Cardiac muscle cell (in vitro differentiated cells and primary cell): ENCODE measurements at places on chromosomes 2 and 18. TPM values are rescaled to one million over a fixed set of nuclear protein-coding genes. Genes with fewer than 3 reads are reported as not detected.

The TPRKB gene
- 12.9 and 28.9 TPM in 2 replicates for total RNA-seq

The FECH gene
- total RNA-seq = 91.2 and 94.5 TPM in 2 replicates

GRCh38 chr2:218679119-218679518, 7.2 kb downstream of the STK36 start:
- no peaks in the 10 kb centered on the region for H3K4me1 ChIP-seq
- H3K36me3 ChIP-seq = peaks cover 20% of the 10 kb centered on the region
- DNase-seq = no peak
- no peak overlapping the region for H3K27ac ChIP-seq
- H3K4me3 ChIP-seq = no peak overlapping the region
- H3K27me3 ChIP-seq = no peaks in the 10 kb centered on the region

The TANC1 gene
- total RNA-seq = 21.8 and 34.8 TPM in 2 replicates

GRCh38 chr18:11259469-11260150, 110.2 kb upstream of the PIEZO2 start:
- DNase-seq = no peak
- H3K36me3 ChIP-seq = no peaks in the 10 kb centered on the region
- H3K27ac ChIP-seq = no peak overlapping the region
- no peaks in the 10 kb centered on the region for H3K4me1 ChIP-seq

The MC2R gene
- not detected in 2 replicates for total RNA-seq

The NDC80 gene
- total RNA-seq = 4.3 and 23.2 TPM in 2 replicates

DNA sequence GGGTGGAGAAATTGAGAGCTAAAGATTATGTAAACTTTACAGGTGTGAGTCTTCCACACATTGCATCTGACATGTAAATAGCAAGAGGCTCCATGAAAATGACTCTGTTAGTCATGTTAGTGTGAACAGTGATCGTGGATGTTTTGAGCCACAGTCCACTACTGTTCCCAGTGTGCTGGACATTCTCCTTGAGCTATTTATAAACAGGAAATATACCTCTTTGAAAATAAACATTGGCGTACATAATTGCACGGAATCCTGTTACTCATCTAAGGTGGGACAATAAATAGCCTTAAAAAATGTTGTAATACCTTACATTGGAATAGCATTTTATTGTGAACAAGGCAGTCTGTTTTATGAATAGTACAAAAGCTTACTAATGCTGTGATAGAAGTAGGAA, 37.0 kb downstream of the LIMS1 start:
- no peak overlapping the region for H3K4me3 ChIP-seq
- peaks cover 28% of the 10 kb centered on the region for H3K4me1 ChIP-seq

The NLRC4 gene
- total RNA-seq = not detected in 2 replicates

GRCh38 chr2:172098650-172099471, 3.8 kb downstream of the DLX2 start:
- peaks cover 99% of the 10 kb centered on the region for H3K27me3 ChIP-seq
- DNase-seq = peak; percentile 67
- H3K4me3 ChIP-seq = peak overlapping the region; percentile 8
- no peak overlapping the region for H3K27ac ChIP-seq

GRCh38 chr2:76450024-76450475, 739.3 kb upstream of the GCFC2 start:
- no peak for DNase-seq
- no peak overlapping the region for H3K27ac ChIP-seq
- no peaks in the 10 kb centered on the region for H3K27me3 ChIP-seq
- no peaks in the 10 kb centered on the region for H3K4me1 ChIP-seq

GRCh38 chr2:46939626-46940359, 24.2 kb upstream of the MCFD2 start:
- no peak for DNase-seq
- peak overlapping the region; percentile 78 for H3K27ac ChIP-seq
- H3K4me1 ChIP-seq = peaks cover 14% of the 10 kb centered on the region
- no peaks in the 10 kb centered on the region for H3K36me3 ChIP-seq
- H3K4me3 ChIP-seq = no peak overlapping the region

The DSG1 gene
- not detected in 2 replicates for total RNA-seq

The DYNAP gene
- not detected in 2 replicates for total RNA-seq

GRCh38 chr18:23832911-23833310, 143.7 kb downstream of the LAMA3 start:
- H3K4me1 ChIP-seq = no peaks in the 10 kb centered on the region
- DNase-seq = no peak
- H3K4me3 ChIP-seq = no peak overlapping the region
- H3K36me3 ChIP-seq = no peaks in the 10 kb centered on the region
- H3K27me3 ChIP-seq = no peaks in the 10 kb centered on the region
- no peak overlapping the region for H3K27ac ChIP-seq

The RANBP2 gene
- total RNA-seq = 34.8 and 55.8 TPM in 2 replicates

DNA sequence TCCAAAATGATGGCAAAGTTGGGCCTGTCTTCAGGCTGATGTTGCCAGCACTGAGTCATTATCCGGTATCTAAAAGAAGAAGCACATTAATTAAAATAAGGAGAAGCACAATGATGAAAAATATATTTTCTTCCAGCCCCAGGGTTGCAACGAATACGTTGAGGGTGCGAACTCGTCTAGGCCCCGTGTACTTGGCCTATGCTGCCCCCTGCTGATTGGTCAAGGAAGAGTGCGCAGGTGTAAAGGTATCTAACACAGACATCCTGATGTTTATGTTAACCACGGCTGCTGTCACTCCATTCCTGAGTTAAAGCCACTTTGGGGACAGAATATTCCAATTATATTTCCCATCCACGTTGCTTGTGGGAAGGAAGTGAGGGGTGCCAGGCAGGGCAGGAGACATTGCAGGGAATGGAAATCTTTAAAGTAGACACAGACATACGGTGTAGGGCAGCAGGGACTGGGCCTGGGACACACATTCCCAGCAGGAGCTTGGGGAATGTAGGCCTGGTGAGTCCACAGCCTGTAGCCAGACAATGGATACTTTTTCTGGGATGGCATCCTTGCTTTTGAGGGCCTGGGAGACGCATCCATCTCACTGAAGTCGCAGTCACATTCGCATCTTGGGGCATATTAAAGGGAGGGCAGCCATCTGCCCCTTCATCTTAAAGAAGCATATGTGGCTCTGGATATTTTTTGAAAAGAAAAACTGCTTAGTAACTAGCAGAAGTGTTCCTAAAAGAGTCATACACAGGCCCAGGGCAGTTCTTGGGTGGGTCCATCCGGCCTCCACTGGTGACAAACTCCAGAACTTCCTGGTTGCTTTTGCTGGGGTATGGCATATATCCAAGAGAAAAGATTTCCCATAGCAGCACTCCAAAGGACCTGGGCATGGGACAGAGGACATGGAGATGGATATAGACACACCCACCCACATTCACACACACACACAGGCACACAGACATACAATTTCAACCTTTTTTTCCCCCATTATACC, 81.9 kb downstream of the CLIP4 start:
- no peak overlapping the region for H3K4me3 ChIP-seq
- no peaks in the 10 kb centered on the region for H3K4me1 ChIP-seq
- H3K27me3 ChIP-seq = no peaks in the 10 kb centered on the region

DNA sequence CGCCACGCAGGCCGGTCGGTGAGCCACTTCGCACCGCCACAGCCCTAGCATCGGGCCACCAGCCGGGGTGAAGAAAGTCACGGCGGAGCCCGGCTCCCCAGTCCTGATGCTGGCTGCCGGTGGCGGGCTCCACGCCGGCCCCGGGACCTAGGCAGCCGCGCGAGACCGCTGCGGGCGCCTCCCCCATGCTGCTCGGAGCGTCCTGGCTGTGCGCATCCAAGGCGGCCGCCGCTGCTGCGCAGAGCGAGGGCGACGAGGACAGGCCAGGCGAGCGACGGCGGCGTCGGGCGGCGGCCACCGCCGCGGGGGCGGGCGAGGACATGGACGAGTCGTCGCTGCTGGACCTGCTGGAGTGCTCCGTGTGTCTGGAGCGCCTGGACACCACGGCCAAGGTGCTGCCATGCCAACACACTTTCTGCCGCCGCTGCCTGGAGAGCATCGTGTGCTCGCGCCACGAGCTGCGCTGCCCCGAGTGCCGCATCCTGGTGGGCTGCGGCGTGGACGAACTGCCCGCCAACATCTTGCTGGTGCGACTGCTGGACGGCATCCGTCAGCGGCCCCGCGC, 433 bp downstream of the SH3RF3 start:
- H3K27ac ChIP-seq = no peak overlapping the region
- DNase-seq = peak; percentile 34
- H3K4me3 ChIP-seq = peak overlapping the region; percentile 54
- H3K27me3 ChIP-seq = peaks cover 71% of the 10 kb centered on the region
- H3K4me1 ChIP-seq = no peaks in the 10 kb centered on the region
- no peaks in the 10 kb centered on the region for H3K36me3 ChIP-seq

The ASTL gene
- not detected in 2 replicates for total RNA-seq

The NAT8 gene
- not detected in 2 replicates for total RNA-seq

GRCh38 chr18:26971409-26971808, 105.9 kb upstream of the AQP4 start:
- H3K4me3 ChIP-seq = no peak overlapping the region
- no peak for DNase-seq
- no peak overlapping the region for H3K27ac ChIP-seq
- H3K36me3 ChIP-seq = no peaks in the 10 kb centered on the region
- H3K27me3 ChIP-seq = no peaks in the 10 kb centered on the region

- no peak overlapping the region for H3K27ac ChIP-seq
- no peak for DNase-seq
- no peak overlapping the region for H3K4me3 ChIP-seq
- H3K27me3 ChIP-seq = no peaks in the 10 kb centered on the region
- H3K4me1 ChIP-seq = no peaks in the 10 kb centered on the region
Measured at GRCh38 chr18:70732916-70733315, 444.1 kb downstream of the SOCS6 start.
